ENCODE measurements at places on chromosomes 12 and 14. TPM values are rescaled to one million over a fixed set of nuclear protein-coding genes. Genes with fewer than 3 reads are reported as not detected.

Gene RAPGEF3
- 0.47 TPM for total RNA-seq

Gene LALBA
- not detected for total RNA-seq

Gene C12orf56
- total RNA-seq = not detected

Gene CLEC4D
- total RNA-seq = not detected

Gene KCNJ8
- 0.10 TPM for total RNA-seq

Gene FBLN5
- total RNA-seq = 7.3 TPM

Gene RNFT2
- total RNA-seq = 2.4 TPM

Gene C3AR1
- total RNA-seq = not detected

Gene LRRIQ1
- 0.10 TPM for total RNA-seq

Gene TROAP
- 1.1 TPM for total RNA-seq

Gene SERPINA10
- not detected for total RNA-seq

Gene KRT83
- not detected for total RNA-seq

Gene CACNA2D4
- 0.73 TPM for total RNA-seq

Gene KRT77
- total RNA-seq = not detected

Gene GPR132
- total RNA-seq = not detected

Gene LTBP2
- 18.6 TPM for total RNA-seq

Gene ACIN1
- 85.4 TPM for total RNA-seq

Gene HPD
- total RNA-seq = 0.13 TPM

Gene PRKD1
- 11.3 TPM for total RNA-seq

Gene ACVRL1
- total RNA-seq = 0.52 TPM

Gene TCL1B
- total RNA-seq = not detected

Gene RHNO1
- 23.2 TPM for total RNA-seq

Gene JAG2
- total RNA-seq = 42.7 TPM

Data from myocyte (in vitro differentiated cells).